ENCODE measurements at places on chromosomes 16 and 17. TPM values are rescaled to one million over a fixed set of nuclear protein-coding genes. Genes with fewer than 3 reads are reported as not detected.

Gene KRT16
- total RNA-seq, result not detected

Gene PTX4
- total RNA-seq, result not detected

Gene TP53I13
- total RNA-seq, result 26.3 TPM

Gene ABCA6
- 74.6 TPM for total RNA-seq

Gene HLF
- total RNA-seq, result 7.7 TPM

Gene TMEM107
- 40.4 TPM for total RNA-seq

Gene SEZ6L2
- 7.7 TPM for total RNA-seq

Gene KRT24
- 0.26 TPM for total RNA-seq

DNA sequence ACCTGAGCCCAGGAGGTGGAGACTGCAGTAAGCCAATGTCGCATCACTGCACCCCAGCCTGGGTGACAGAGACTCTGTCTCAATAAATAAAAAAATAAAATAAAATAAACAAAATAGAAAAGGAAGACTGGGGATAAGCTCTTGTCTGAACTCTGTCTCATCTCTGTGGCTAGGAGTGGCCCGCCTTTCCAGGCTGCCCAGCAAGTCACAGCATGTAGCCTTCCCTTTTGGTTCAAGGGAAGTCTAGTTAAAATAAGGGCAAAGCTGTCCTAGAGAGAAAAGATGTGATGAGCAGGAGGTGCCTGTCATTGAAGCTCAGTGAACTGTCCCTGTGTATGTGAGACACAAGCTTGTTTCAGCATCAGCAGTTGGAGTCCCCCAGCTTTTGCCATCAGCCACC lies 2.7 kb upstream of the GFAP start:
- no peak for DNase-seq

DNA sequence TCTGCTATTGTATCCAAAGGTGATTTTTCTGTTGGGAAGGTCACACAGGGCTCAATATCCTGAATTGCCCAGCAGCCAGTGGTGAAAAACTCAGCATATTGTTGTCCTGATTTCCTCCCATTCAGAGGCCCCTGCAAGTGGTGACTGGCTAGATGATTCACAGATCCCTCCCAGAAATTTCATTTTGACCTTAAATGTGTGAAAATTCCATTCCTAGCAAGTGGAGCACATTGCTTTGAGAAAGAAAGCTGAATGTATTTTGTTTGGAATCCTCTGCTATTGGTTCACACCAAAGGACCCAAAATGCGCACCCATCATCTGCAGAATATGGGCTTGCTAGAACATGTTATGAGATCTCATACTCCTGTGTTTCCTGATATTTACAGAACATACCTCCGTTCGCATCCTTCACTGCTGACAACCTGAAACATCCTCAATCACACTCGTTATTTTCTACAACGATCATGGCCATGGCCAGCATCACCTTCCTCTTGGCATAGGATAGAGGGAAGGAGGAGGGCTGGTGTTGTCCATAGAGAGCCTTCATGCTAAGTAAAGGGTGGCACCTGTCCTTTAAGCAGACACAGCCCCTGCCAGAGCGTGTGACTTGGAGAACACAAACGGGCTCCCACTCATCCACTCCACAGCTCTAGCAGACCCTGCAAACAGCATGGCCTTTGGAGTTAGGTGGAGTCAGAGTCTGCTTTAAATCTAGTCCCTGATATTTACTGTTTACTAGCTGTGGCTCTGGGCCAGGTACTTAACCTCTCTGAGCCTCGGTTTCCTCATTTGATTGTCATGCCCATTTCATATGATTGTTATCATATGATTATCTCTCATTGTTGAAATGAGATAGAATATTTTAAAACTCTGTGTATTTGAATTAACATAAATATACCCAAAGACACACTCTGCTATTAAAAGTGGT lies 30.4 kb upstream of the NFAT5 start:
- no peak for DNase-seq

GRCh38 chr16:24999856-25000461 lies 15.2 kb downstream of the ARHGAP17 start:
- no peak for DNase-seq

GRCh38 chr17:19517699-19518098 lies 16.0 kb upstream of the SLC47A1 start:
- no peak for DNase-seq

DNA sequence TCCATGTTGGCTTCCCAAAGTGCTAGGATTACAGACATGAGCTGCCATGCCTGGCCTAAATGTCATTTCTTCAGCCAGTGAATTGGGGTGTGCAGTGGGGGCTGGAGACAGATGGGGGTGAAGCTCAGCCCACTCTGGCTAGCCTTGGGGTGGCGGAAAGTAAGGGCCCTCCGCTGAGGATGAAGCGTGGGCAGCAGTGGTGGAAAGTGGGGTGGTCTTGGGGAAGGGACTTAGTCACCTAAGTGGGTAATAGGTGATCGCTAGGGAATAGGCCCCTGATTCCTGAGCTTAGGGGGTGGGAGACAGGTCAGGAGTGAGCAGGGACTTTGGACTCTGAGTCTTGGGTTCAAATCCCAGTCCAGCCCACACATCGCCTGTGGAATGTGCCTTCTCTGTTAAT lies 2.2 kb downstream of the LLGL1 start:
- no peak for DNase-seq

DNA sequence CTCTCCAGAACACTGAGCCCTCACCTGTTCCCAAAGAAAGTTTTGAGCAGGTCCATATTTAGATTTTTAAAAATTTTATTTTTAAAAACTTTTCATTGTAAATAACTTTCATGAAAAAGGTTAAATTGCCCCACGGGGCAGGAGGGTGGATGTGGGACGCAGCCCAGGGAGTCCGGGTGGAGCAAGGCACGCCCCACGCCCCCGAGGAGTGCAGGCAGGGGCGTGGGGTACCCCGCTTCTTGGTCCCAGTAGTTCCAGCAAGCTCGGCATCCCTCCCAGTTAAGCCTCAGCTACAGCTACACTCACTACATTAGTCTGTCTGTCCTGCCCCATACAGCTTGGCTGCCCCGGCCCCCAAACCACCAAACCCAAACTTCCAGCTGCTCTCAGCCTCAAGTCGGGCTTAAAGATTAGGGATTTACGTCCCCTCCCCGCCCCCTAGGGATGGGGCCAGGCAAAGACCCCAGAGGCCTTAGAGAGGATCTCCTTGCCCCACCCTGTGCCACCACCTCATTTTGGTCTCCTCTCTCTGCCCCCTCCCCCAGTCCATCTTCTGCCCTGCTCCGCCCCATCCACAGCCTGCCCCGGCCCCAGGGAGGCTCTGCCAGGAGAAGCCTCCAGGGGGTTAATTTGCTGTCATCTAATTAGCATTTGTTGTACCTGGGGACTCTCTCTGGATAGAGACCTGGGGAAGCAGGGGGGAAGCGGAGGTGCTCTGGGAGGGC lies 4.6 kb downstream of the FOXJ1 start:
- DNase-seq, result no peak

DNA sequence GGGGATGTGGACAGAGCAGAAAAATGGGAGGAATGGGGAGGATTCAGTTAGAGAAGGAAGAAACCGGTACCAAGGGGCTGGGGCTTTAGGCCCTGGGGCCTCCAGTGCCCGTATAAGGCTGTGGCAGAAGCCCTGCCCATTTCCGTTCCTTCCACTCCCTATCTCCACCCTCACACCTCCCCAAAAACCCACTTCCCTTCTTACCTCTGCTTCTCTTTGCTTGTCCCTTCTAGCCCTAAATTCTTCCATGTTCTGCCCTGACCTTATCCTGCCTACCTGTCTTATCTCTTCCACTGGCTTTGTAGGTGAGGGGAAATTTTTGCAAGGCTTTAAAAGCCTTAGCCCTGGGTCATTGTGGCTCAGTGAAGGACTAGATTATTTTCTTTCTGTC lies 4.1 kb downstream of the RNF167 start:
- DNase-seq, result no peak

DNA sequence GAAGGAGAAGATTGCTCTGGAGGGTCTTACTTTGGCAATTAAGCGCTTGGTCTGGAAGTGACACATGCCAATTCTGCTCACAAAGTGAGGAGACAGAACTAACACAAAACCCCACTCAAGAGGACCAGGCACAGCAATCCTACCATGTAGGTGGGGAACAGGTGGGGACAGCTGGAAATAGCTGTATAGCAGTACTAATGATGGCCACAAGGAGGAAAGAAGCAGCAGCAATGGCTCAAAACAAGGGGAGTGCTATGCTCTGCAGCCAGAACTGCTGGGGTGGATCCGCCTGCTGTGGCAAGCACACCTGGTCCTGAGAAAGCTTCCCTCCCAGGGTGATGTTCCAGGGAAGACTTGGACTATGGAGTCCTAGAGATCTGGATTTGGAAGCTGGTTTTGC lies 17.0 kb upstream of the TMEM132E start:
- DNase-seq, result no peak

- DNase-seq, result no peak
These were observed 9.2 kb downstream of the RPL23 start for GRCh38 chr17:38844261-38844757.

DNA sequence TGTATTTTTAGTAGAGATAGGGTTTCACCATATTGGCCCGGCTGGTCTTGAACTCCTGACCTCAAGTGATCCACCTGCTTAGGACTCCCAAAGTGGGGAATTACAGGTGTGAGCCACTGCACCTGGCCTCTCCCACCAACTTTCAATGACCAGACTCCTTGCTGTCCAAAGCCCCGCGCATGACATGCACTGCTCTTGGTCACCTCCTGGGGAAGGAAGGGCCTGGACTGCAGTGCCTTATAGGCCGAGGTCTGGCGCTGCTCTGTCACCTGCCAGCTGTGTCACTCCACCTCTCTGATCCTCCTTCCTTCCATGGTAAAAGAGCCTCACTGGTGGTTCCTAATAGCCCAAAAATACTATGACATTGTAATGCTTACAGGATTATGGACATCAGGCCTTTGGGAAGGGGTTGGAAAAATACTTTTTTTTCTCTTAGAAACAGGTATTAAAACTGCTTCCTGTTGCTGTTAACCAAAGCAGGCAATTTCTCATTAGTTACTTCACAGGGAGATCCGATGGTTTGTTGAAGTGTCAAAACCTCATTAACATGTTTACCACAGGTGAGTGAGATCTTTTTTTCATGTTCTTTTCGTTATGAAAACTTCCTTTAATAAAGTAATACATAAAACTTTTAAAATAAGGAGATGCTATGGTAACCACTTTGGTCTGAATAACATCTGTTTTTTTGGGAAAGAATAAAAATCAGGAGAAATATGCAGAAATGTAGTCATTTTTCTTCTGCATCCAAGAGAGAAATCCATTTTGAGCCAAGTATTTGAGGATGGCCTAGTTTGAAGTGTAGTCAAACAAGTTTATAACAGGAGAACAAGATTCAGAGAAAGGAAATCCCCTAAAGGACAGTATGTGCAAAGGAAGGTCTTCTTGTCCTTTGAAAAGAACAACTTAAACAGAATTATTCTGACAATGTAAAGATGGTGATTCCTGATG lies 35.5 kb downstream of the GRB7 start:
- no peak for DNase-seq

DNA sequence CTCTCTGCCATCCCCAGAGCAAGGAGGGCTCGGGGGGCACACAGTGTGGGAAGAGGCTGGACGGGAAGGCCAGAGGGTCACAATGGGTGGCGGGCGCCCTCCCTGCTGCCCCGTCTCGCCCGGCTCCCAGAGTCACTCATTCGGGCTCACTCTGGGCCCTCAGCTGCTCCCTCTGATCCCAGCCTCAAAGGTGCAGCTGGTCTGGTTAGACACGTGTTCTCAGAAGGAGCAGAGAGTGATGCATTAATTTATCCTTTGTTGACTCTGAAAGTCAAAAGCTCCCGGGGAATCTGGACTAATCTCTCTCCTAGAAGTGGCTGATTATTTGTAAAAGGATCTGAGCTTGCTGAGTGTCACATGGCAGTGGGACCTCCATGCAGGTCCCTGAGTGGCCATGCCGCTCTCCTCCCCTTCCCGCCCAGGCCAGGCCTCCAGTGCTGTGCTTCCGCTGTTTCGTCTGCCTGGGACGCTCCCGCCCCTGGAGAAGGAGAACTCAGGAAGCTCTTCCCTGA lies 87.5 kb downstream of the SEC14L1 start:
- no peak for DNase-seq

DNA sequence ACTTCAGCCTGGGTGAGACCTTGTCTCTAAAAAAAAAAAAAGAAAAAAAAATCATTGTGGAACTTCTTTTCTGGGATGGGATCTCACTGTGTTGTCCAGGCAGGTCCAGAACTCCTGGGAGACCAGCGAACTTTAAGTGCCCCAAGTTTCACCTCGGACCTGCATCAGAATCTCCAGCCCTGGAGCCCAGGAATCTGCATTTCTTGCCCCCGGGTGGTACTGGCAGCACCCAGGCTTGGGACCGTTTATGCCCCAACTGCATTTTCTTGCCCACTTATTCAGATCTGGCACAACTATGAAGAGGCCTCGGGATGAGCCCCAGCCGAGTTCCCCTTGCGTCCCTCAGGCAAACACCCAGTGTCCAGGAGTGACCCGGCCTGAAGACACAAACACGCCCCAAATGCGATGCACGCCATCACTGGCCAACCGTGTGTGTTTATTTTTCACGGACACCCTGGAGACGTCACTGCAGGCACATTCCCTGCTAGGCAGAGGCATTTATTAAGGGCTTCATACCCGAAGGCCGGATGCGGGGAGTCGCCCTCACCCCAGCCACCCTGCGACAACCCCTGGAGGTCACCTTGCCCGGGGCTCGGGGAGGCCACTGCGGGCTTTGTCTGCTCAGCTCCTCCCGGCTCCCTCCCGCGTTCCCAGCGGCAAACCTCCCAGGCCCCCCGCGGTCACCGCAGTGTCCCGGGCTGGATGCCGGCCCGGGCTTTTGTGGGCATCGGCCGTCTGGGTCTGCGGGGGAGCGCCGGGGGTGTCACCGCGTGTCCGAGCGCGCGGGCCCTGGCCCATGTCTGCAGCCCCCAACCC lies 684 bp upstream of the SPIRE2 start:
- no peak for DNase-seq

- DNase-seq, result no peak
These were observed 16.3 kb upstream of the CACNG4 start for GRCh38 chr17:66948061-66948750.

DNA sequence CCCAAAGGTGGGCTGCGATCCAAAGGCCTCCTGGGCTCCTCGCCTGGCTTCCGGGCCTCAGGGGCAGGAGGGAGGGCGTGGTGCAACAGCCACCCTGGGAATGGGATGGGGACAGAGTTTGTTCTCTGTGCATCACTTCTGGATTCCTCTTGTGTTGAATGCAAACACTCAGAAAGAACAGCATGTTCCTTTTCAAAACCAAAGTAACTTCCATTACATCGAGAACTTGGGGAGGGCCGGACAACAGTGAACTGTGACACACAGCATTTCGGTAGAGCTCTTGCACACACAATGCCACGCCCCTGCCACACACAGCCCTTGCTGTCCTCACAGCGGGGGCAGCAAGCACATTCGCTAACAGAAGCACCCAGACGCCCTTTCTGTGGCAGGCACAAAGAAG lies 36.1 kb upstream of the FASN start:
- no peak for DNase-seq

DNA sequence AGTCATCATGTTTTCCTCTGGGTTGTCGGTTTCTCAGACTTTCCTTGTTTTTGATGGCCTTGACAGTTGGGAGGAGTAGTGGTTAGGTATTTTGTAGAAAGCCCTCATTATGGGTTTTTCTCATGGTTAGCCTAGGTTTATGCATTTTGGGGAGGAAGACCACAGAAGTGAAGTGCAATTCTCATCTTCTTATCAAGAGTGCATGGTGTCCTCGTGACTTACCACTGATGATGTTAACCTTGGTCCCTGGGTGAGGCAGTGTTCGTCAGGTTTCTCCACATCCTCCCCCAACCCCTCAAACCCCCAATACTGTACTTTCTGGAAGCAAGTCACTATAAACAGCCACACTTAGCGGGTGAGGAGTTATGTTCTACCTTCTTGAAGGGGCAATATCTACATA lies 42.3 kb downstream of the BPTF start:
- DNase-seq, result no peak
